ENCODE measurements at places on chromosomes 4 and X.
A peak's percentile ranks its signal among the peaks of the same experiment; 100 is the strongest.

- DNase-seq = no peak
Observed at GRCh38 chr4:66585767-66586166, 915.5 kb upstream of the EPHA5 start.

- no peak for DNase-seq
Observed at GRCh38 chrX:132662844-132663243, 174.0 kb upstream of the MBNL3 start.

DNA sequence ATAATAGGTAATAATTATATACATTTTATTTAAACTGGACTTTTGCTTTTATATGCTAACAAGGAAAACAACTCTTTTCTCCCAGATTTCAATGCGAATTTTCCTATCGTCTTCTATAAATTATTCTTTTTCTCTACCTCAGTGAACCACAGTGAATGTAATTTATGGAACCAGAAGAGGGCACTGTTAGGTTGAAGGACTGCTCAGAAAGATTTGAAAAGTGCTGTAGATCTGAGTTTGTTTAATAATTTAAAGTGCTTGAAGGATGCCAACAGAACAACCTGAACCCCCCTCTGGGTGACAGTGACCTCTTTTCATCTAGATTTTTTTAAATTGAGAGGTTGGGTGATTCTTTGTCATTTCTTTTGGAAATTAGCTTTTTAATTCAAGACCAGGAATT lies 54.9 kb downstream of the PHOX2B start:
- DNase-seq = no peak

DNA sequence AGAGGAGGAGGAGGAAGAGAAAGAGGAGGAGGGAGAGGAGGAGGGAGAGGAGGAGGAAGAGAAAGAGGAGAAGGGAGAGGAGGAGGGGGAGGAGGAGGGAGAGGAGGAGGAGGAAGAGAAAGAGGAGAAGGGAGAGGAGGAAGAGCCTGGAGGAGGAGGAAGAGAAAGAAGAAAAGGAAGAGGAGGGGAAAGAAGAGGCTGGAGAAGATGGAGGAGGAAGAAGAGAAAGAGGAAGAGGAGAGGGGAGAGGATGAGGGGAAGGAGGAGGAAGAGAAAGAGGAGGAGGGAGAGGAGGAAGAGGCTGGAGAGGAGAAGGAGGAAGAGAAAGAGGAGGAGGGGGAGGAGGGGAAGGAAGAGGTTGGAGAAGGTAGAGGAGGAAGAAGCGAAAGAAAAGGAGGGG lies 46.0 kb upstream of the SHOX start:
- DNase-seq = no peak

- no peak for DNase-seq
Observed at GRCh38 chr4:94439606-94440005, 12.1 kb upstream of the PDLIM5 start.

DNA sequence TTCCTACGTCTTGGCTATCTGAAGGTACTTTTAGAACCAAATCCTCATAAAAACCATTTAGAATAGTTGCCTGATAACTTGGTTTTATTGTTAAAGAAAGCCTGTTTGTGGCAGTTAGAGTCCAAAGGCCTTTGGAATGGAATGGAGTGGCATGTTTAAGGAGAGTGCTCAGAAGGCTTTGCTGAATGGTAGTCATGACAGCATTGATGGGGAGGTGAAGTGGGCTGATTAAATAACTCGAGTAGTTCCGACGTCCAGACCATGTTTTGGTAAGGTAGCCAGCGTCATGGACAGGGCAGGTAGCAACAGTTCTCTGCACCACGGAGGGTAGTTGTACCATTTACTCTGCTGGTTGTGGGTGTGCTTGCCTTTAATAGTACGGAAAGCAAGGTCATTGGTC lies 86.3 kb upstream of the CLDN34 start:
- no peak for DNase-seq

DNA sequence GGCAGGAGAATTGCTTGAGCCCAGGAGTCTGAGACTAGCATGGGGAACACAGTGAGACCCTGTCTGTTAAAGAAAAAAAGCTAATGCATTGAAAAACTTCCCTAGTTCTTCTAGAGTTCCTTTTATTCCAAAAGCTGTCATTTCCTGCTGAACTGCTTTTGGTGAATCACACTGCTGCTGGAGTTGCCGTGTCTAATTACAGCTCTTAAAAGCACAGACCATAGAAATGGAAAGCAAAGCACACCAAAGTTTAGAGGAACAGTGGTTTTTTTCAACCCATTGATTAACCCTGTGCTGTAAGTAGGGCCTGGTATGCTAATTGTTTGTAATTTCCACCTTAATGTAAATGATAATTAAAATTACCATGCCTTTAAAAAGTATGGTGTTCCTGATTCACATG lies 52.4 kb downstream of the SEPTIN11 start:
- no peak for DNase-seq

GRCh38 chrX:16304751-16305150 lies 137.5 kb downstream of the MAGEB17 start:
- no peak for DNase-seq

DNA sequence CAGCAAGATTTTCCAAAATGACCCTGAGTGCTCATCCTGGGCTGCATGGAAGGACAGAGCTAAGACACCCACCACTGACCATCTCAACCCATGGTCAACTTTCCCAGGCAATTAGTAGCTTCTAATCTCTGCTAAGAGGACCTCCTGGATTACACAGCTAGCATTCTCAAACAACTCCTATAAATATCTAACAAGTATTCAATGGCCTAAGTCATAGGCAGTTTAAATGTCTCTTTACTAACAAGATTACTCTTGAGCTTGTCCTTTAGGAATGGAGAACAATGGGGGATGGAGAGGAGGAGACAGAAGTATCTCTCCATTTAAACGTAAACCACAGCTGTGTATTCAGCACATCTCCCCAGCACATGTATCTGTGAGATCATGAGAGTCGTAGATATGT lies 118.1 kb downstream of the WDFY3 start:
- no peak for DNase-seq

GRCh38 chrX:40552768-40553167 lies 28.0 kb upstream of the ATP6AP2 start:
- DNase-seq = no peak

DNA sequence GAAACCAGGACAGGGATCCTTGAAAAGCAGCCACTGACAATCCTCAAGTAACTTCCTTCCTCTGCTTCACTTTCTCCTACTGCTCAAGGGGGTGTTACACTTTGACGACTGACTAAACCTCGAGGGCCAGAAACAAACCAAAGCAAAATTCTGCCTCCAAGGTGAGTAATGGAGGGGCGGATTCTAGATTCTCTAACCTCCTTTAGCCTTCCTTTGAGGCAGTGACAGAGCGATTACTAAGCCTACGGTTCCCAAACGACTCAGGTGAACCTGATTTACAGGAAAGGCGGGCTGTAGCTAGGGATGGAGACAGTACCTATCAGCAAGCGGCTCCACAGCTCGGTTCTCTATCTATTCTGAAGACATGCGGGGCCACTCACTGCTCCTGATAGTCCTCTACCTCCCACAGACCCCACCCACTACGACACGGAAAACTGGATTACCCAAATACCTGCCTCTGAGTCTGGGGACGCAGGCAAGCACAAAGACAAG lies 487 bp downstream of the TBCK start:
- peak; percentile 54 for DNase-seq

DNA sequence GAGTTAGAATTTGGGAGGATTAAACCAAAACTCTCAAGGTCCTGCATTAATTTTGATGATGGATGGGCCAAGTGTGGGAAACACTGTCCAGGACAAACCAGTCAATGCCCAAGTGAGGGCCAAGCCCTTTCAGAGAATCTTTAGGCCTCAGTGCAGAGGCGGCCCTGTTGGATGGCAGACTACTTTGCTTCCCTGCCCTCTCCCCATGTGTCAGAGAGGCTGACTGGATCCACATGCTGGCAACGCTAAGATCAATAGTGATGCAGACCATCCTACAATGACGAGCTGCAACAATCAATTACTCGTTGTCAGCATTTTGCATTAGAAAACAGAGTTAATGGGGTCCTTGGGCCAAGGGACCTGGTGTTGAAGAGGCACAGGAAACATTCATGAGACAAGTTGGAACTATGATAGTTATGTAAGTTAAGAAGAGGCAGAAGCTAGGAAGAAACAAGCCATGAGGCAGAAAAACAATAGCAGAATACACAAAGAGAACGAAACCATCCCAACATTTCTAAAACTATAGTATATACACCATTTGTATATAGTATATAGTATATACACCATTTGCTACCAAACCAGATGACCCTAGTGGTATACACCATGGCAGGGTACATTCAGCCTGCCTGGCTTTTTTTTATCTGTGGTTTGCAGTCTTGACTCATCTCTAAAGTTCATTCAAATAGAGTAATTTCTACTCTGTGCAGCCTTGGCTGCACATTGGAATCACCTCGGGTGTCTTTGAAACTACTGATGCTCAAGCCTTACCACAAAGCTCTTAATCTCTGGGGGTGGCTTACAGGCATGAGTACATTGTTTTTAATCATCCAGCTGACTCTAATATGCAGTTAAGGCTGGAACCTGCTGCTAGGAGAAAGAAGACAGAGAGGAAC lies 147.7 kb upstream of the GYPA start:
- DNase-seq = no peak

DNA sequence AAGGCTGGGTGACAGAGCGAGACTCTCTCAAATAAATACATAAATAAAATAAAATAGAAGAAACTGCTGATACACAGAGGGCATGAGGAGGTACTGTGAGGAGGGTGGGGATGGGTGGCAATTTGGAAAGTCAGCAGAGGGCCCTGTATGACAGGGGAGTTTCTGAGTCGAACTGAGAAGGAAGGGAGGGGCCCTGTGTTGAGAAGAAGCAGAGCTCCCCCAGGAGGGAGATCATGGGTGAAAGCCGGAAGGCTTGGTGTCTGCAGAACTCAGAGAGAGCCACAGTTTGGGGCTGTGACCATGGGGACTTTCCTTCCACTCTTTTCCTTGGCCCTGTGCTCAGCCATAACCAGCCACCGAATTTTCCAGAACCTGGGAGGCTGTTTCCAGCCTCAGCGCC lies 24.8 kb upstream of the AFAP1 start:
- DNase-seq = peak; percentile 60

- peak; percentile 29 for DNase-seq
Observed at GRCh38 chrX:65406532-65406931, 128.1 kb downstream of the LAS1L start.

DNA sequence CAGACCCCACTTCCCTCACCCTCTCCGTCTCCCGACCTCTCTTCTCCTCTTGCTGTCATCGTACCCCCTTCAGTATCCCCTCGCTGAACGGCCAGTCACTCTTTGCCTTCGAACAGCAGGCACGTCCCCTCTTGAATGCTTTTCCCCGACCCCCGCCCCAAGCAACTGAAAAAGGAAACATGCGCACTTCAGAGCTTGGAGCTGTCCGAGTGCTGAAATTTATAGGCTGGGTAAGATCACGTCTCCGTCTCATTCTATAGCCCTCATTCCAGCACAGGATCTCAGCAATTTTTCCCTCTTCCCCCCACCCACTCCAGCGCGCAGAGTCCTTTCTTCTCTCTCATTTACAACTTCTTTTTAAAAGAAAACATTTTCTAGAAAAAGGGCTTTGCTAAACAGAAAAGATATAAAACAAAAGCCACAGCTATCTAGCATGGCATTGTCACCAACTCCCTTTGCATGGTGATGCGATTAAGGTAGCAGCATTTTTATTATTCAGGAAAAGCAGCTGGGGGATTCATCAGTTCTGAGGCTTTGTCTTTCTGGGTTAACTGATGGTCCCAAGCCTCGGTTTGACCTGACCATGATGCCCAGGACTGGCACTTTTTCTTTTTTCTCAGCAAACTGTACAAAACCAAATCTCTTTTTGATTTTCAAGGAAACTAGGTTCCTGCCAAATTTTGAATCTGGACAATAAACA lies at the start of gene GLRA2:
GLRA2 (plus strand) TSS at position 247 of the 700 bp plus-strand sequence. CDS start 522 bp downstream, outside the sequence.
- DNase-seq = peak; percentile 3

DNA sequence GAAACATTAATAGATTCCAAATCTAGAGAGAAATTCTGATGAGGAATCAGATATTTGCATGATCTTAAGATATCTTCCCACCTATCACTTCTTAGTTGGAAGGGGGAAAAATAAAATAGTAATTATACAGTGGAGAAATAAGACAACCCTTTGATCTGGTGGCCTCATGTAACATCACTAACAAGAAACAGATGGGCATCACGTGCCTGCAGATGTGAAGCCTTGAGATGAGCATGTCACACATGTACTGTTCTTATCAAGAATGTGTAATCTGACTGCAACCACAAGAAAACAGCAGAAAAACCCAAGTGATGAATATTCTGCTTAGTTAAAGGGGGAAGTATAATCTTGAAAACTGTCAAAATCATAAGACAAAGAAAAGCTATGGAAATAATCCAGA lies 31.4 kb upstream of the NKX6-1 start:
- DNase-seq = no peak

DNA sequence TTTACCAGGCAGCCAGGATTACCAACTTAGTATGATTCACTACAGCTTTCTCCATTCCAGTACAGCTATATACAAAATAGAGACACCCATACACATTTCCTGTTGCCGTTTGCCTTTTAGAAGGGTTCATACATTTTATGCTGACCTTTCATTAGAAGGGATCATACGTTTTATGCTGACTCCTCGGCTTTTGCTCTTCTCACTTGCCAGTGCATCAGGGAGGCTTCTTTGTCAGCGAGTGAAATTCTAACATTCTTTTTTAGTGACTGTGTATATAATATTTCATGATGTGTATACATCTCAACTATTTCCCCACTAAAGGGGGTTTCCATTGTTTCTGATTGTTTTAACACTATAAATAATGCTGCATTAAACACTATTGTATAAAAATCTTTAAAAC lies 552.6 kb downstream of the TRIML1 start:
- no peak for DNase-seq

DNA sequence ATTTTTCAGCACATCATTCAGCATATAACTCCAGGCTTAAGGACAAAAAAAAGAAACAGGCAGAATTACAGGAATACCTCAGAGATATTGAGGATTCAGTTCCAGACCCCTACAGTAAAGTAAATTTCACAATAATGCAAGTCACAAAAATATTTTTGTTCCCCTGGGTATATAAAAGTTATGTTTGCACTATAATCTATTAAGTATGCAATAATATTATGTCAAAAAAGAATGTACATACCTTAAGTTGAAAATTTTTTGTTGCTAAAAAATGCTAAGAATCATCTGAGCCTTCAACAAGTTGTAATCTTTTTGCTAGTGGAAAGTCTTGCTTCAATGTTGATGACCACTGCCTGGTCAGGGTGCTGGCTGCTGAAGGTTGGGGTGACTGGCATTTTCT lies 2532.5 kb downstream of the ARAP2 start:
- DNase-seq = no peak

GRCh38 chr4:147617841-147618691 lies 869 bp downstream of the TMEM184C start:
- DNase-seq = no peak

DNA sequence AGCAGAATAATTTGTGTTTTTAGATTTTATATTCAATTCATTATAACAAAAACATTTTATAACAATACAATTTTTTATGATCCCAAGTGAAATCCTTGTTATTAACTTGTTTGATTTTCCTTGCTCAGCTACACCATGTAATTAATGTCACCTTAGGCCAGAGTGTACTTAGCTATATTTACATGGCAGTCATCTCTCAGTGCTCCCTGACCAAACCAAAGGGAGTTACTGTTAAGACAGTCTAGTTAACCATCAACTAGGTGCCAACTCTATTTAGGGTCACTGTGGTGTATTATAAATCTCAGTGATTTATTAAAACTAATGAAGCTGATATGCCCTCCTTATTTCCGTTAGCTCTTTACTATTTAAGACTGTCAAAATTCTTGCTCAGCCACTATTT lies 44.4 kb downstream of the CCDC158 start:
- no peak for DNase-seq

- no peak for DNase-seq
Observed at GRCh38 chr4:171221181-171221580, 592.0 kb upstream of the GALNTL6 start.

Measured in activated CD4-positive, alpha-beta T cell treated with anti-CD3 and anti-CD28 coated beads, Interleukin-2, amount 50 U/mL, for 48 hours (primary cell).